T-helper 9 cell (primary cell): ENCODE measurements at places on chromosomes 6 and 20.

DNA sequence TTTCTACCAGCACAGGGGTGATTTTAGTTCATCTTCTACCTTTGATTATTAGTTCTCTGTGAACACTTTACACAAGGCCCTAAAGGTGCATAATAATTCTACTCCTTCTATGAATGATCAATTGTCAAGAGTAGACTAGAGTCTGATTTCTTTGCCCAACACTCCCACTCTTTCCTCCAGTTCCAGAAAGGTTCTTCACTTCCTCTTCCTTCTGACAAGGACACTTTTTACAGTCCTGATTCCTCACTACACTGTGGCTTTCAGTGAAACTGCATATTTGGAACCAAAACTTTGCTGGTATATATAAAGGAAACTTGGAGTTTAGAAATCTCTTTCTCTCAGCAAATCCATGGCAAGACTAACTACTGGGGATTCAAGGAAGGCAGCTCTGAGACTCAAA is 10.6 kb upstream of the RSPO3 start:
- no peak for DNase-seq

GRCh38 chr20:3911956-3912355 is 22.8 kb downstream of the PANK2 start:
- DNase-seq = no peak

DNA sequence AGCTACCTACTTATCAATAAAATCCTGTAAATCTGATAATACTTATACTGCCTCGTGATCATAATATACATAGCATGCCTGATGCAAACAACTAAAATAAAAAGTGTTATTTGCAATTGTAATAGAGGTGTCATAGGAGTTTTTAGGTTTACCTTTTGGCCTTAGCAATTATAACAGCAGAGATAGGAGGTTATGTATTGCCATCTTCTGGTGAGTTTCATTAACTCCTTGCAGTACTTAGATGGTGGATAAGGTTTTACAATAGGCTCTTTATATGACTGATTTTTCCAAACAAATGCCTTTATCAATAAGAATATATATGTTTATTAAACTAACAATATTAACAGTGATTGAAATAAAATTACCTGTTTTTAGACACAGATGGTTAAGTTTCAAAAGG is 27.8 kb upstream of the MYCT1 start:
- DNase-seq = no peak

DNA sequence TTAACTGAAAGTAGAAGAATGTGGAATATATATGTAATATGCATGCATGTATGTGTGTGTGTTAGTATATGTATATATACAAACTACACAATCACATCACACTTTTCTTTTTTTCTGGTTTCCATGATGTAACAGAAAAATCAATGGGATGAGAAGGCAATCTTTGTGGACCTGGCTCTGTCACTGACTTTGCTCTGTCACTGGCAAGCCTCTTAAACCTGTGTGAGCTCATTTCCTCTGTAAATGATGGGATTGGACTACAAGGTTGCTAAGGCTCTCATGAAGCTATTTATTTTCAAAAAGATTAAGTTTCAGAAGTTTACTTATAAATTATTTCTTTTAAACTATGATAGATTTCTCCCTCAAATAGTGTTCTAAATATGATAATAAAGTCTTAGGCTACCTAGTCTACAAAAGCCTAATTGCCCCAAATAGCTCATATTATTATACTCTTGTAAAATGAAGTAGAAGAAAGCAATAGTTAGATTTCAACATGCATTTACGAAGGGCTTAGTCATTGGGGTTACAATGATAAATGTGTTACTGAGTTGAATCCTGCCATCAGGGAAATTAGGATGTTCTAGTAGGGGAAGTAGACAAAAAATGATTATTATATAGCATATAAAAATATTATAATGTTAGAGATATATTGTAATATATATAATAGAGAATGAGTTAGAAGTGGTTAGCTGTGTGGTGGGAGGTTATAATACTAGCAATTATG is 129.3 kb downstream of the AFG1L start:
- no peak for DNase-seq

DNA sequence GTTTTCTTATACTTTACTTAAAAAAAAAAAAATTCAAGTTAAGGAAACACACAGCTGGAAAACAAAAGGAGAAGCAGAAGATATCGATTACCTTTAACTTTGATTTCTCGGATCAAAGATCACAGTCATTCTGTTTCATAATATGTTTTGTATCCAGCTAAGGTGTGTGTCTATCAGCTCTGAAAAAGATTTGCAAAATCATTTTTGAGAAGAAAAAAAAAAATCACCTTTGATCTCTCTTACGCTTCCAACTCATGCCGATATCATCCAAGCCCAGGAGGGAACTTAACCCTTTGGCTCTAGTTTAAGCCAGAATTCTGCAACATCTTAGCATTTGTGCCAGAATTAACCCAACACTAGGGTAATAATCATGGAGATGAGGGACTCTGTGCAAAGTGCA is 144.0 kb downstream of the NFATC2 start:
- no peak for DNase-seq
